Fibroblast of skin of back (primary cell): ENCODE measurements at places on chromosomes 12 and 14.
A peak's percentile ranks its signal among the peaks of the same experiment; 100 is the strongest.

GRCh38 chr12:117054279-117054678 is 44.9 kb downstream of the TESC start:
- no peak for DNase-seq

DNA sequence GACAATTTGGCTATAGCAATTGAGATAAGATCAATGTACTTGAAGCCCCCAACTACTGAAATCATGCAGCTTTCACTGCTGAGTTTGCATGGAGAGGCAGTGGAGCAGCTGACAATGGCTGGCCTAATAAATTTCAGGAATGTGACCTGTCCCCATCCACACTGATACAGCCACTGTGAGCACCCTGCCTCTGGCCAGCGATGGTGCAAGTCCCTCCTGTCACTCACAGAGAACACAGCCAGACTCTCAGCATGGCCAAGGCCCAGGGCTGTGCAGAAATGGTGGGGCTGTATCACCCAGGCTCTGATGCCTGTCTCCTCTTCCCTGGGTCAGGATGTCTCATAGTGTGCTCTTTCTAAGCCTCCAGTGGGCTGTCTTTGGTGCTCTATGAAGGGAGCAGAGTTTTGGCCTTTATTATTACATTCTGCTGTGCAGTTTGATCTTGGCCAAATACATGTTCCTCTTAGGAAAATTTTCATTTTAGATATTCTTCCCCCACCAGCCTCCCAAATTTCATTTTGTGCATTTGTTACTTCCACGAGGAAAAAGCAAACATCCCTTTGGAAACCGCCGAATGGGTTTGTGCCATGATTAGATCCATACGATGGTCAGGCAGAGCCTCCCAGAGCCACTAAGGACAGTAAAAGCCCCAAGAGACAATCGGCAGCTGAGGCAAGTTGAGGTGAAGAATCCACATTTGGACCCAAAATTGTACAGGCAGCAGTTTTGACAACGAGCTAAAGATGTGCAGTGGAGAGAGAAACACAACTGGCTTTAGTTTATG is 85.1 kb upstream of the WSCD2 start:
- no peak for DNase-seq

DNA sequence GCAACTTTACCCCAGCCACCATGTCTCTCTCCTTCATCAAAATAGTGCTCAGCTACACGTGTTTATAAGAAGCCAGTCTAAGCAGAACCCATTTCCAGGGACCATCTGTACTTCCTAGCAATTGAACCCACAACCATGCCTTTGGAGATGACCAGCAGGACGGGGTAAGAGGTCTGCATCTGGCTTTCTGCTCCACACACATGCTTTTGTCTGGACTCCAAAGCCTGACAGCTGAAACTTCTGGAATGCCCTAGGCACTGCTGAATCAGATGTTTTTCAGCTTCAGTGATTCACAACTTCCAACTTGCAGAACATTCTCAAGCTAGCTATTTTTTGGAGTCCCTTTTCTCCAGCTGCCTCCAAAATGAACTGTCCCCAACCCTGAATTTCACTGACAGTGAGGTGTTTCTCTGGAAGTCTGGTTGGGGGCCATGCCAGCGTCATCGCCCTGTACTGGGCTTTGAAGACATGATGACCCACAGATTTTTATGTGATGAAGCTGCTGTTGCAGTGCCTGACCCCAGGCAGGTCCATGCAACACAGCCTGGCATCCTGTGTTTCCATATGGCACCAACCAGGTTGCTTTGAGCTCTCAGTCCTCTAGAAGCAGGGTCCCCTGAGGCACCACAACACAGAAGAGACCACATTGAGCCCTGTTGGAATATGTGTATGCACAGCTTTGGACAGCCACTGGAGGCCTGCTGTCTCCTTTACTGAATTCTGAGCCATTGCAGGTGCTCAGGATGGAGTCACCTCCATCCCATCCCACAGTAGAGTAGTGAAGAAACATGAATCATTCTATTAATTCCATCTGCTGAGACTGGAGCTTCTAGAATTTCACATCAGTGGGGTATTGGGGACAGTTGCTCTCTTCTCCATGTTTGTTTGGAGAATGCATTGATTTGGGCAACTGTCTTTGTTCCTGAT is 80.2 kb downstream of the NUAK1 start:
- DNase-seq: peak; percentile 69

DNA sequence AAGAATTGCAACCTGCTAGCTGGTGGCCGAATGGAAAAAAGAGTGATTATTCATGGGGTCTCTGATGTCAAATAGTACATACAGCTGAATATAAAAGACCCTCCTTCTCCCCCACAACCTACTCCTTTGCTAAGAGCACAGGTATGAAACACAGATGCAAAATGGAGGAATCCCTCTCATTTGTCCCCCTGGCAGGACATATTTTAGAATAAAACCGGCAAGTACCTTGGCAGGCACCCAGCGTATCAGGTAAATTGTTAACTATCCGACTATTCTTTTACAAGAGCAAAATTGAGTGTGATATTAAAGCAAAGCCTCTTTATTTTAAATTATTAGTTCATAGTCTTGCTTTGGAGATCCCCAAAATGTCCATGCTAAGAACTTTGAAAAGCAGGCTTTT is 73.7 kb upstream of the USP44 start:
- no peak for DNase-seq

DNA sequence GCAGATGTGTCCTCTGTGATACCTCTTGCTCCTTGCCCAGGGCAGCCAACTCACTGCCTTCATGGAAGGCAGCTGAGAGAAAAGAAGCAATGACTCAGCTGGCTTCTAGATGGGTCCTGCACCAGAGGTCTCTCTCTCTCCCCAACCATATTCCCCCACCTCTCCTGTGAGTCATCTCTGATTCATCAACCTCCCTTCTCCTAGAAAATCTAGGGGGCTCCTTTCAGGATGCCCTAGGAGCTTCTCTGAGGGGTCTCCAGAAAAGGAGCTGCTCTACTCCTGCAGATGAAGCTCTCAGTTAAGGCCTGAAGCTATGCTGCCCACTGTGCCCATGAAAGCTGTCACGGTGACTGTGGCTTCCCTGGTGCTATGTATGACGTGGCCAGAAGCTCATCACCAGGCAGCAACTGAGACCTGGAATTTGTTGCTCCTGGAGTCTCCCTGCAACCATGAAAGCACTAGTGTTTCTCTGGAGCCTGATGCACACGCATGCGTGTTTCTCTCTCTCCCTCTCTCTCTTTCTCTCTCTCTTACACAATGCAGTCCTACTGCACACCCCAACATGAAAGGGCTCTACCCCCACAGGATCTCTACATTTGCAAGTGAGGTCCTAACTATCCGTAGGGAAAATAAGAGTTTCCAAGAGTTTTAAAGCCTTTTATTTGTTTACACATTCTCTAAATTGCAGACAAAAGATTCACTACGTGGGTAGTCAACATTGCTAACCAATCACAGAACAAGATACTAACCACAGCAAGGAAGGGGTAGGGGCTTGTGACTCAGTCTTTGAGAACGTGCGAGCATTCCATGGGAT is 285.3 kb downstream of the DPF3 start:
- DNase-seq: peak; percentile 96

DNA sequence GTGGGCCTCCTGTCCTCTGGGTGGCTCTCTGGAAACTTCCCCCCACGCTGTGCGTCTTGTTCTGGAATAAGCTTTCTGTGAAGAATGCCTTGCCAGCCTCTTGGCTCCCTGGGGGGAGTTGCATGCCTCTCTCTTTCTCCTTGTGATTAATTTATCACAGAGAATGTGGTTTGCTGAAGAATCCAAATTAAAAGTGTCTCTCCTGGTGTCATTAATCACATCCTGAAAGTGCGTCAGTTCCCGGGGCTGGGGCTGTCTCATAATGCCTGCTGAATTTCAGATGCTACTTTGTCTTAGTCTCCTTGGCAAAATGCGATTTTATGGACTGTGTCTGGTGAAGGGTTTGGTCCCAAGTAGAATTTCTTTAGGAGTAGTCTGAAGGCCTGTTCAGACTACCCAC is 787.7 kb upstream of the TMEM132C start:
- peak; percentile 46 for DNase-seq

- no peak for DNase-seq
These were observed 91.3 kb upstream of the TMEM260 start for GRCh38 chr14:56488306-56488705.

DNA sequence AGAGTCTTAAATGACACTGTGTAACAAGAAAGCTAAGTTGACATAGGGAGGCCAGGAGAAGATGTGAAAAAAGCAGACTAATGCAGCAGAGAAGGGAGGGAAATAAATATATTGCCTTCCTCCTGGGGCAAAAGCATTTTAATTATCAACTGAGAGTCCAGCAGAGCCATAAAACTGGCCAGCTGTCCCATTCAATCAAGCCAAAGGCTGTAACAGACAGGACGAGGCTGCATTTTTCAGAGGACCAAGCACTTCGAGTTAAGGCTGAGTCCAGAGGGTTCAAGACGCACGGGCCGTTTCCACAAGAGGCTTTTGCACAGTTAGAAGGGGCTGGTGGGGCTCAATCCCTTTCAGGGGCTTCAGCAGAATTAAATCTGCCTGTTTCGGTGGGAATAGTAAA is 20.4 kb downstream of the MAP3K9 start:
- no peak for DNase-seq

GRCh38 chr12:5335069-5335468 is 96.8 kb upstream of the NTF3 start:
- DNase-seq: peak; percentile 51

DNA sequence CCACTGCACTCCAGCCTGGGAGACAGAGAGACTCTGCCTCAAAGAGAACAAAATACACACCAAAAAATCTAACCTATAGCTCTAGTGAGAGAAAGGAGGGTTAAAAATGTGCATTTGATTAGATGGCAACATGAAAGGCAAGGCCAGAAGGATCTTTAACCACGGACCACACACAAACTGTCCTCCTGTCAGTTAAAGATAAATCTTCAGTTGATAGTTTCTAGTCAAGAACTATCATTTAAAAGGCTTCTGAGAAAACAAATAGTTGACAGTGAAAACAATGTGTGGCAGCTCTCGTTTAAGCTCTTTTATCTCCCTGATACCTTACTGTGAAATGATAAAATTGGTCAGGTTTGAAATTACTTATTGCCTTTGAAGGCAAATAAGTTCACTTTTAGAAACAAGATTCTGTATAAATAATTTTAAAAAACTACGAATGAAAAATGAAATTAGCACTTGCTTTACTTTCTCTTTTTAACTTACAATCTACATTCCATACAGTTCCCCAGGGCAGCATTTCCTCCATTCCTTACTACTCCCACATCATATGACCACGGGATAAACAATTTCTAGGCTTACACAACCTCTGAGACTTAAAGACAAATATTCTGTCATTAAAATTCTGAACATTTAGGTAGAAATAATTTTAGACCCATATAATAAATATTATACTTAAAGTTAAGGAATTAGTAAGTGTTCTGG is 71.4 kb upstream of the GNPNAT1 start:
- peak; percentile 86 for DNase-seq

GRCh38 chr12:49529414-49529813 is 9.4 kb upstream of the KCNH3 start:
- DNase-seq: no peak

DNA sequence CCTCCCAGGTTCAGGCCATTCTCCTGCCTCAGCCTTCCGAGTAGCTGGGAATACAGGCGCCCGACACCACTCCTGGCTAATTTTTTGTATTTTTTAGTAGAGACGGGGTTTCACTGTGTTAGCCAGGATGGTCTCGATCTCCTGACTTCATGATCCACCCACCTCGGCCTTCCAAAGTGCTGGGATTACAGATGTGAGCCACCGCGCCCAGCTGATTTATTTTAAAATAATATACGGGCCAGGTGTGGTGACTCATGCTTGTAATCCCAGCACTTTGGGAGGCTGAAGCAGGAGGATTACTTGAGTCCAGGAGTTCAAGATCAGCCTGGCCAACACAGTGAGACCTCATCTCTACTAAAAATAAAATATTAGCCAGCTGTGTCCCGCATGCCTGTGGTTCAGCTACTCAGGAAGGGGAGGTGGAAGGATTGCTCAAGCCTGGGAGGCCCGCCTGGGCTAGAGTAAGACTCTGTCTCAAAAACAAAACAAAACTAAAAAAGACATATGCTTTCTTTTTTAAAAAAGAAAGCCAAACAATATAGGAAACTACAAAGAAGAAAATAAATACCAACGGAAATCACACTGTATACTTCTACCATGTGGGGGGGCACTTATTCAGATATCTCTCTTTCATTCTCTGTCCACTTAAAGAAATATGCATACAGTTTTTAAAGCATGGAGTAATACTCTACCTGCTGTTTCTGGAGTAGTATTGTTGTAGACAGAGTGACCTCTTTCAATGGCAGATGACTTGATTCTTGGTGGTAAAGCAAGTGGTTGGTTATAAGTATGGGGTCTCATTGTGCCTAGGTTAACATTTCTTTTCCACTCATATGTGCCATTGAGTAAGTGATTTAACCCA is 930 bp upstream of the MIA2 start:
- peak; percentile 65 for DNase-seq

DNA sequence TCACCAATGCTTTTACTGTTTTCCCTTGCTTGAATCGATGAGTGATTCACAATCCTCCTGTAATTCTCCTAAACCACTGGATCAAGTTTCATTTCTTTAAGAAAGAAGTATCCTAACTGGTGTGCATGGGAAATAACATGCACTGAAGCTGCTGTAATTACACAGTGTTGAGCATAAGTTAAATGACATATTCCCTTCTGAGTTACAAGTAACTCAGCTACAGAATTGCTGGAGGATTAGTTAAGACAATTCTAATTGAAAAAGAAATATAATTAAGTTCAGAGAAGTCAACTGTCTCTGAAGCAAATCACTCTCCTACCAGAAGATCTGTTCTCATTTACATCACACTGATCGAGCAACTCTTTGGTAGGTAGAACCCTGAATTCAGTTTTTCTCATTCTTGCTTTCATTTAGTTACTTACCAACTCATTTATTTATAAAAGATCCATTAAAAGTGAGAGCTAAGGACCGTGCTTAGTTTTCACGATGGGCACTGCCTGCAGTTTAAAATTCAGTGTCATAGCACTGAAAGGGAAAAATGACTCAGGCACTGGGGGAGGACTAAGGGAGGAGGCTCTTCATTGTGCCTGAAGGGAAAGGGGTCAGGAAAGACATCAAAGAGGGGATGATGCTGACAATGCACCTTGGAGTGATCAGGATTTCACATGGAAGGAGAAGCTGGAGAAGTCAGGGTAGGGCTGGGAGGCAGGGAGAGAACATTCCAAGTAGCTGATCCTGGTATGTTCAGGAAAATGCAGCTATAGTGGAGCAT is 327.2 kb downstream of the EMP1 start:
- DNase-seq: no peak

DNA sequence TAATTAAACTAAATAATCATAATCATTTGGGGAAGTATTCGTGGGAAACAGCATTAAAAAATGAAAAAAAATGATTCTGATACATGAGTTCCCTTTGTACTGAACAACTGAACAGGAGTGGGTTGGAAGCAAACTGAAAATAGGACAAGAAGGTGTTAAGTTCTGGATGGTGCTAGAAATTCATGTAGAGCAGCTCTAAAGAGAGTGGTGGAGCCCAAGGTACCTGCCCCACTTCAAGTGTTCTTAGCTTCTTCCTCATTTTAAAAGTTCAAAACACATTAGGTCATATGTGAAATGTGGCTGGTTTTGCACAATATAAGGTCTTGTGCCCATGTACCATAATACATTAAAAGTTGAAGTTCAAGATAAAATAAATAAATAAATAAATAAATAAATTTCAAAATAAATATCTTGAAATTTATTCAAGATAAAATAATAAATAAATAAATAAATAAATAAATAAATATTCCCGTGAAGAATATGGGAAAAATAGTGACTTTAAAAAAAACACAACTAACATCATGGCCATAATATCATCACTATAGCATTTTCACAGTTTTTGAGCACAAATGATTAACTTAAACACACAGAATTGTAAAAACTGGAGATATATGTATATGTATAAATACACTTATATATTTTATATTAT is 191.5 kb upstream of the PRKD1 start:
- DNase-seq: no peak
